GM19239 (cell line): ENCODE measurements at places on chromosomes 2 and 18.

DNA sequence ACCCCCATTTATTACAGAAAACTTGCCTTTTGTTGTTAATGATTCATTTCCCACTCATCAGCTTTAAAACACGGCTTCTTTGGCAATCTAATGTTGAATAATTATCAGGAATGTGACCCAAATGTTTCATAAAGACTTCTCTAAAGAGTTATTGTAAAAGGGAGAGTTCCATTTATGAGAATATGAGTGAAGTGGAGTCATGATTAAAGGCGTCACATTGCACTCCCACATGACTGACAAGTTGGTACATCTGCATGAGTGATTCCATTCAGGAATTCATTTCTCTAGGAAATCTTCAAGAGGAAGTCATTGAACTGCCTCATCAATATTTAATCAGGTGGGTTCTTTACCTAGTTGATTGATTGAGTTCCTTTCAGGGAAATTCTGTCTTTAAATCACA lies 184.8 kb downstream of the LNPK start:
- DNase-seq = no peak

DNA sequence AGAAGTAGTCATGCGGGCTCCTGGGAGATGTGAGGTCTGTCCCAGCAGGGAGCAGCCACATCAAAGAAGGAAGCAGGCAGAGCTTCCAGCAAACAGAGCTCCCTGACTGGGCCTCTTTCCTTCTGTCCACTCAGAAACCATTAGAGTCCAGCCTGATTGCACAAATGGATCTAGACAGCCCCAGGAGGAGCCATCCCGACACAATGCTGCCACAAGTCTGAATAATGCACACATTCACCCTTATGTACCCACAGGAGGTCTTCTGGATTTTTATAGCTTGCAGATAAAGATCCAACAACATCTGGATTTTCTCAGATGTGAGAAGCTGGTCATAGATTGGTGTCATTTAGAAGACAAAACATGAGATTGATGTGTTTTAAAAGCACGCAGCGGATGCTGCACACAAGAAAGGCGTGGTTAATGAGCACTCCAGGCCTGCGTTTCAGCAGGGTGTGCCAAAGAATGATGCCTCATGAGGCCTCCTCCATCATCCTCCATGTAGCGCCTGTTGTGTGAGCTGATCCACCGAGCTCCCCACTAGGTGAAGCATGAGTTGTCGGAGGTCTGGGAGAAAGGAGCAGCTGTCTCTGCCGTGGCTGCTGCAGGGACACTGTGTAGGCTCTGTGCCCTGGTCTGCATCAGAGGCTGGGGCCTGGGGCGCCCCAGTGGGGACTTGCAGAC lies 60.6 kb downstream of the MTCL1 start:
- no peak for DNase-seq

GRCh38 chr2:13696601-13697000 lies 935.9 kb upstream of the LRATD1 start:
- DNase-seq = no peak

- DNase-seq = no peak
Measured at GRCh38 chr2:146363731-146364130, 1481.1 kb upstream of the ACVR2A start.

DNA sequence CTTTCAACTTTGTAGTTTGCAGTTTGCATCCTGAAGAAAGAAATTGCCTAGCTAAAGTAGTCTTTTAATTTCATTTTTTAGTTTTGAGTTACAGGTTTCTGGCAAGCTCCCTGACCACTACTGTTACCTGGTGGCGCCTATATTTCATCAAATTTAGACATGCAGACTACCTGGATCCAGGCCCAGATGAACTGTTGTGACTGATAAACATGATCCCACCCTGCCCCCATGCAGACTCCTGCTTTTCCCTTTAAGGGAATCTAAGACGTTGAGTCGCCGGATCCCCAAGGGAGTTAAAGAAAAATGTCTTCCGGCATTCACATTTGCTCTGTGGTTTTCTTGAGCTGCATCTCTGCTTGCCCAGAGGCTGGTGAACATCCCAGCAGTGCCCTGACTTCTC lies 22.2 kb downstream of the METAP1D start:
- DNase-seq = no peak

DNA sequence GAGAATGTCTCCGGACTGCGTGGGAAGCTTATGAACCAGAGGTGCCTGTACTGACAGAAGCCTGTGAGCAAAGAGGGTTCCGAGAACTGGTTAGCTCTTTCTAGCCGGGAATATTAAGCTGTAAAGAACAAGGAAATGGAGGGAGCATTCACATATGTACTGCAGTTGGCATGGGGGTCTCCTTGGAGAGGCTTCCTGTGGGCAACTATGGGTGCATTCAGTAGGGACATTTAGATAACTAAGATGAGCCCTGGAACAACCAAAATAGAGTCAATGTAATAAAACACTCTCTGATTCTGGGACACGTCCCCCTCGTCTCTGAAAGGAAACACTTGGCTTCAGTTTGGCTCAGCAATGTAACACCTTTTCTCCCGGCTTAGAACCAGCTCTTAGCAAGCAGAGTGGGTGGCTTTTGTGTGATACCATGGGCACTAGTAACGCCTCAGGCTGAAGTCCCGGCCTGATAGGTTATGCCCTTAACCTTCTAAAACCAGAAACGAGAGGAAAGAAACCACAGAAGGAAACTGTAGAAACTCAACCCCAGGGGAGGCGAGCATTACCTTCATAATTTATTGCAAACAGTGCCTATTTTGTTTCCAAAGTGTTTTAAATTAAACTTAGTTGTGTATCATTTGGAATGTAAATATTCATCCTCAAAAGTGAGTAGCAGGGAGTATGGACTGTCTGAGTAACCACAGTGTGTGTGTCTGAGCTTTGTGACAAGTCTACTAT lies 48.8 kb upstream of the LPIN2 start:
- DNase-seq = no peak

GRCh38 chr18:12946549-12947284 lies 1.1 kb upstream of the SEH1L start:
- DNase-seq = no peak

- DNase-seq = no peak
Measured at GRCh38 chr18:48200631-48201336, 208.4 kb downstream of the ZBTB7C start.

DNA sequence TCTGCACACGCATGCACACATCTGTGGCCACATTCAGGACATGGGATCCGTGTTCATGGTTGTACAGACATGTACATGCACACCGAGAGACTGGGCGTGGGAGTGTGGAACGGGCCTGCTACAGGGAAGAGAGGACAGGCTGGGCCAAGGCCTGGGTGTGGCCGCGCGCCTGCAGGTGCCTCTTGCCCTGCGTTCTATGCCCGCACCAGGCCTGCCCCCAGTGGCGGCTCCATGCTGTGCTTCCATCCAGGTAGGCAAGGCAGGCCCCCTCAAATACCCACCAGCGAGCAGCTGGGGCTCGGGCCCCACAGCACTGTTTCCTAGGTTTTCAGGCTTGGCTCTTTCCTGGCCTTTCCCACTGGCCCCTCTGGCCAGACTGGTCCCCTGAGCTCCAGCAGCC lies 15.5 kb upstream of the PTMA start:
- DNase-seq = no peak

DNA sequence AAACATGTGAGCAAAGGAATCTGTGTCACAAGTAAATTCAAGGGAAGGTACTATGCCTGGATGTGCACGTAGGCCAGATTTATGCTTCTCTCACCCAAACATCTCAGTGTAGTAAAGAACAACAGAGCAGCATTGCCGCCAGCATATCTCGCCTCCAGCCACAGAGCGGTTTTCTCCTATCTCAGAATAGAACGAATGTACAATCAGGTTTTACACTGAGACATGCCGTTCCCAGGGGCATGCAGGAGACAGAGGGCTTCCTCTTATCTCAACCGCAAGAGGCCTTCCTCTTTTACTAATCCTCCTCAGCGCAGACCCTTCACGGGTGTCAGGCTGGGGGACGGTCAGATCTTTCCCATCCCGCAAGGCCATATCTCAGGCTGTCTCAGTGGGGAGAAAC lies 175.3 kb downstream of the RPIA start:
- no peak for DNase-seq

- no peak for DNase-seq
Measured at GRCh38 chr2:208607694-208608093, 201.1 kb downstream of the PTH2R start.

DNA sequence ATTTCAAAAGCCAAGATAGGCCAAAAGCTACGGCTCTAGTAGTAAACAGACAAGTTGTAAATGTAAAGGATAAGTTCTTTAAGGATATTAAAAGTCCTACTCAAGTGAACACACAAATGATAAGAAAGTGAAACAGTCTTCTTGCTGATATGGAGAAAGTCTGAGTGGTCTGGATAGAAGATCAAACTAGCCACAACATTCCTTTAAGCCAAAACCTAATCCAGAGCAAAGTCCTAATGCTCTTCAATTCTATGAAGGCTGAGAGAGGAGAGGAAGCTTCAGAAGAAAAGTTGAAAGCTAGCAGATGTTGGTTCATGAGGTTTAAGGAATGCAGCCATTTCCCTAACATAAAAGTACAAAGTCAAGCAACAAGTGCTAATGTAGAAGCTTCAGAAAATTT lies 111.7 kb upstream of the ZEB2 start:
- no peak for DNase-seq

DNA sequence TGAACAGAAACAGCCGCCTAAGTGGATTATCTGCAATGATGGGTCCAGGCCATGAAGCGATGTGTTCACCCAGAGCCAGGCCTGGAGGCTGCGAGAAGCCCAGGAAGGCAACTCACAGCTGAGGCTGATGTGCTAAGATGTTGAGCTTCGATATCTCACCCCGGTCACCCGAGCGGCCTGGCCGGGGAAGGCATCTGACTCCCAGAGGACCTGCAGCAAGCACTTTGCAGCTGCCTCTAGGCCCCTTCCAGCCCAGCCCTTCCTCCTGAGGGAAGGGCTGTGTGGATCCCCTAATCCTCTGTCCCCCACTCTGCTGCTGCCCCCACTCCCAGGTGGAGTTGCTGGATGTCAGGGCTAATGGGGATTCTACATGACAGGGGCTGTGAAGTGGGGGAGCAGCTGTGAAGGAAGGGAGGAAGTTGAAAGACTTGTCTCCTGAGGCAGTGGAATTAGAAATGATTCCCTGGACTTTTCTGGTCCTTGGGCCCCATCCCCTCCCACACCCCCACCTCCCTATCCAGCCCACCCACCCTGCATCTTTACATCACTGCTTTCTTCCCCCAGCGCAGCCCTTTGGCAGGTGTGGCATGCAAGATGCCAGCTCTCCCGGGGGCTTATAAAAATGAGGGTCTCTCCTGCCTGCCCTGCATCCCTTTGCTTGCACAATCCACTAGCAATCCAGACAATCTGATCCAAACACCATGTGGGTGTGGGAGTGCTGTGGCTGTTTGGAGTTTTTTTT lies 4.3 kb downstream of the ATP6V1B1 start:
- no peak for DNase-seq

DNA sequence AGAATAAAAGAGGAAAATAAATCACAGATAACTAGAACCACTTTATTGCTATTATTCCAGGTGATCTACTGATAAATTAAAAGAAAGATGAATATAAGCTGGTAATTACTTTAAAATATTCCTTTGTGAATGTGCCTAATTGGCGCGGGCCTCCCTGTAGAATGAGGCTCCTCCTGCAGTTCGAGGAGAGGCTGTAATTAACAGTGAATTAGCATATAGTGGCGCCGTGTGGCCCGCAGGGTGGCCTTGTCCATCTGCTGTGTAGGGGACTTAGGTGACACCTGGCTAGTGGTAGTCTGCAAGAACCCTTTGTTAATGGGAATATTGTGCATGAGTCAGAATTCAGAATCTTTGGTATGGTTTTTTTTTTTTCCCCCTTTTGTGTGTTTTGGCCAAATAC lies 119.8 kb downstream of the AGAP1 start:
- no peak for DNase-seq

- DNase-seq = no peak
Measured at GRCh38 chr18:9394046-9394445, 59.5 kb downstream of the TWSG1 start.

GRCh38 chr18:68507781-68508180 lies 207.1 kb downstream of the TMX3 start:
- DNase-seq = no peak

DNA sequence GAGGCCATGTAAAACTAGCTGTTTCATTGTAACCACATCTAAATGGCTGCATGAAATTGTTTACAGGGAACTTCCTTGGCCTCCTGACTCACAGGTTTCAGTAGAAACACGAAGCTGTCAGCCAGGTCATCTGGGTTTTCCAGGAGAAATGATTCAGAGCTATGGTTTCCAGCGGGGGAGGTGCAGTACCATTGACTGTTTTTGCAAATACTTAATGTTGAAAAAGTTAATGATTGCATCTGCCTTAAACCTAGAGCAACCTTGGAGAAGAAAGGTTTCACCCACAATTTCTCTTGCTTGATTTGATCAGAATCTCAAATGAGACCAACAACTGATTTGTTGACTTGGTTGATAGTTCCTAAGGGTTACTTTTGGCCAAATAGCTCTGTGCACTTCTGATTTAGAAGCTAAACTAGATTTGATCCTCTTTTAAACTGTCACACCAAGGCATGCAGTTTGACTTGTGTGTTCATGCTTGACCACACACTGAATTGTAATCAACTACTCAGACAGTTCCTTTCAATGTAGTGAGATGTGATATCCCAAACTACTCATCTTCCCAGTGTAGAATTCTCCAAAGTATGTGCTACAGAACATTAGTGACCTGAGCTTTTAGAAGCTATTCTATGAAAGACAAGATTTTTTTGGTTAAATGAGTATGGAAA lies 193.5 kb upstream of the CHST9 start:
- no peak for DNase-seq

- no peak for DNase-seq
Measured at GRCh38 chr18:11269257-11269656, 119.9 kb upstream of the PIEZO2 start.

DNA sequence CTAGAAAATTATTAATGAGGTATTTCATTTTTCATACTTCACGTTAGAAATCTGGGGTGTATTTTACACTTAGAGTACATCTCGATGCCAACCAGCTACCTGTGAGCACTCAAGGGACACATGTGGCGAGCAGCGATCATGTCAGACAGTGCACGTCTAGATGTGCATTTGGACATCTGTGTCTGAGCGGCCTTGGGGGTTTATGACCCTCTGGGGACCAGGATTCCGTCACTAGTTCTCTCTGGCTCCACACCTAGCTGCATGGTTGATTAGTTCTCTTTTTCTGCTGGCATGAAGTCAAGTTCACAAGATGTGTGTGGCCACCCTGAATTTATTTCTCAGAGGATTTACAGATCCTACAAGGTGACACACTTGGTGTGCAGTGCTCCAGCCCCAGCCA lies 192.2 kb downstream of the TSN start:
- no peak for DNase-seq

GRCh38 chr2:176679061-176679669 lies 409.9 kb downstream of the MTX2 start:
- DNase-seq = no peak

DNA sequence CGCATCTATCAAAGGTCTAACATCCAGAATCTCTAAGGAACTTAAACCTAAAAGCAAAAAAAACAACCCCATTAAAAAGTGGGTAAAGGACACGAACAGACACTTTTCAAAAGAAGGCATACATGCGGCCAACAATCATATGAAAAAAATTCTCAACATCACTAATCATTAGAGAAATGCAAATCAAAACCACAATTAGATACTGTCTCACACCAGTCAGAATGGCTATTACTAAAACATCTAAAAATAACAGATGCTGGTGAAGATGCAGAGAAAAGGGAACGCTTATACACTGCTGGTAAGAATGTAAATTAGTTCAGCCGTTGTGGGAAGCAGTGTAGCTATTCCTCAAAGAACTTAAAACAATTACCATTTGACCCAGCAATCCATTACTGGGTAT lies 38.0 kb downstream of the PPP3R1 start:
- DNase-seq = no peak

GRCh38 chr18:12516049-12516630 lies 108.4 kb downstream of the PRELID3A start:
- no peak for DNase-seq
